ENCODE measurements at places on chromosomes 13 and 19. TPM values are rescaled to one million over a fixed set of nuclear protein-coding genes. Genes with fewer than 3 reads are reported as not detected.

ZNF71 gene
- 4.8 TPM for polyA plus RNA-seq

ONECUT3 gene
- under 0.01 TPM for polyA plus RNA-seq

NPHS1 gene
- polyA plus RNA-seq: not detected

SPHK2 gene
- polyA plus RNA-seq: 3.8 TPM

HSPB6 gene
- polyA plus RNA-seq: not detected

IFI30 gene
- 72.7 TPM for polyA plus RNA-seq

DNAAF3 gene
- 14.3 TPM for polyA plus RNA-seq

IGLON5 gene
- not detected for polyA plus RNA-seq

S1PR4 gene
- polyA plus RNA-seq: 0.14 TPM

CEACAM5 gene
- polyA plus RNA-seq: not detected

ZNF283 gene
- 3.5 TPM for polyA plus RNA-seq

ZNF154 gene
- 2.8 TPM for polyA plus RNA-seq

RFPL4A gene
- not detected for polyA plus RNA-seq

PEAK3 gene
- not detected for polyA plus RNA-seq

DIAPH3 gene
- polyA plus RNA-seq: 7.9 TPM

C13orf42 gene
- polyA plus RNA-seq: not detected

RASGRP4 gene
- polyA plus RNA-seq: not detected

QPCTL gene
- polyA plus RNA-seq: 13.2 TPM

FDX2 gene
- 21.8 TPM for polyA plus RNA-seq

CYP2A7 gene
- not detected for polyA plus RNA-seq

F7 gene
- polyA plus RNA-seq: not detected

KISS1R gene
- not detected for polyA plus RNA-seq

SSC5D gene
- not detected for polyA plus RNA-seq

CYP2B6 gene
- not detected for polyA plus RNA-seq

PRTN3 gene
- polyA plus RNA-seq: not detected

PTPRH gene
- 0.09 TPM for polyA plus RNA-seq

PALM3 gene
- polyA plus RNA-seq: not detected

ATP8A2 gene
- 0.10 TPM for polyA plus RNA-seq

GMIP gene
- polyA plus RNA-seq: 7.1 TPM

AMER2 gene
- polyA plus RNA-seq: not detected

ANKLE1 gene
- 0.41 TPM for polyA plus RNA-seq

TEX26 gene
- polyA plus RNA-seq: not detected

FAM124A gene
- polyA plus RNA-seq: 0.10 TPM

CGB2 gene
- not detected for polyA plus RNA-seq

CEBPA gene
- 1.5 TPM for polyA plus RNA-seq

PDX1 gene
- polyA plus RNA-seq: not detected

All from keratinocyte (primary cell).